ENCODE measurements at places on chromosomes 6 and 20.

DNA sequence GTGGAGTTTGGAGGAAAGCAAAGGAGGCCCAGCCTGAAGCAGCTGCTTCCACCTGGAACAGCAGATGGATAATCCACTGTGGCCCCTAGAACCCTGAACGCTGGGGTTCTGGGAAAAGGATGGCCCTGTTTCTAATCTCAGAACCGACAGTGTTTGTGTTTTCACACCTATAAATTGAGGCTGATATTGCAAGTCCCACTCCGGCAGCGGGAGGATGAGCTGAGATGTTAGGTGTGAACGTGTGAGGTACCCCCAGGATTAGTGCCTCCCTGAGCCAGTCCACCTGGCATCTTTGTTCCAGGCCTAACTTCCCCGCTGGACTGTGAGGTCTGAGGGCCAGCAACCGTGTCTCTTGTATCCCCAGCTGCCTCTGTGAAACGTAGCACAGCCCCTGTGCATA is 7.8 kb upstream of the CDH4 start:
- no peak for DNase-seq

DNA sequence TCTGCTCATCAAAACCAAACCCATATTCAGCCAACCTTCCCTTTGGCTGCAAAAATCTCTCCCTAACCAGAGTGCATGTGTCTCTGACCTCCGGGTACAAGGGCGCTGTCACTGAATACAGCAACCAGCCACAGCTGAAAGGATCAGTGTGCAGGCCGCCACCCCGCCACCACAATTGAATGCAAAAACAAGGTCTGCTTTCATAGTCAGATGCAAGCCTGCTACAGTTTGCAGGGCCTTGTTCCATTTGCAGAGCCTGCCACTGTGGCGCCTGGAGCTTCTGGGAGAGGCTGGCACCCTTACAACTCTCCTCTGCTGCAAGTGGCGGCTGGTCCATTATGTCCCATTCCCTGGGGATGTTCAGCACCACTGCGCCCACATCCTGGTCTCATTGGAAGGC is 23.5 kb downstream of the MDGA1 start:
- no peak for DNase-seq

DNA sequence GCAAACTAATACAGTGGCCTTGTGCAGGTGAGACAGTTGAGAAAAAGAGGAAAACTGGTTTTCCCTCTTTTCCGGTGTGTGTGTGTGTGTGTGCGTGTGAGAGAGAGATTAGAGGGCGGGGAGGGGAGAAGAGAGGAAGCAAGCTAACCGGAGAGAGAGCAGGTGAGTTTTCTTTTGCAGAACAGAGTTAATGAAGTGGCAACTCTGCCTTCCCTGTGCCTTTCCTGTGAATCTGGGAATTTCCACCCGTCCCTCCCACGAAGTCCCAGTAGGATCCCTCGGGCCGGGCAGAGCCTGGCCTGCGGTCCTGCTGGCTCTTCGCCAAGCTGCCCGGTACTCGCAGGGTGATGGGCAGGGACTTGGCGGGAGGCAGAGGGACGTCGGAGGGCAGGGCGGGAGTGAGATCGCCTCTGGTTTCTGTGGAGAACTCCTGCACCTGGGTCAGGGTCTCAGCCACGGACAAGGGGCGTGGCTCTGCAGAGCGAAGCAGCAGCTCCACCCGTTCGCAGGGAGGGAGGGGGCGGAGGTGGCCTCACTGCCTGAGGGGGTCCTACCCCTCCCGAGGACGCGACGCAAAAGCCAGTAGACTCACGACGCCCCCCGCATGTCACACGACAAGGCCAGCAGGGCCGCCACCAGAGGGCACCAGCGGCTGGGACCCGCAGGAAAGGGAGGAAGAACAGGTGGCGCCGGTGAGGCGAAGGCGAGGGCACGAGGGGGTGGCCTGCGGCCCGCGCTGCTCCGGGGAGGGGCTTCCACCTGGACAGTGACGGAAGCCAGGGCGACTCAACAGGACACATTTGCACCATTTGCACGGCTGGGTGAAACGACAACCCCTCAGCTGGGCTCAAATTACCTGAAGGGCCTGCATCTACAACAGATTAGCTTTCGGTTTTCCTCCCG is 51.2 kb upstream of the RNF182 start:
- peak; percentile 48 for DNase-seq

GRCh38 chr6:147441751-147442150 is 66.7 kb upstream of the SAMD5 start:
- DNase-seq, result no peak

DNA sequence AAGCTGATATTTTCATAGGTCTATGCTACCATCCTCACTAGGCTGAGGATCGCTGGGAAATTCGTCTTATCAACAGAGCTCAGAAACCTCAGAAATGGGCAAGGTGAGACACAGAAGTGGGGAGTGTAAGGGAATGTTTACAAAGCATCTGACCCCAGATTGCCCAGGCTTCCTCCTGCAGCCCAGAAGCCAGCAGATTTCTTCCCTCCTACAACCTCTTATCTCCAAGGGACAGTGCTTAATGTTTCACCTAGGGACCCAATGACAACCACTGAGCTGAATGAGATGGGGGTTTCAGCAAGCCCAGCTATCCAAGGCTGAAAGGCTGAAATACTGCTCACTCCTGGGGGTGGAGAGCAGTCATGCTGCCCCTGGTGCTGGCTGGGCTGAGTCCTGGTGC is 52.4 kb upstream of the TBC1D7 start:
- DNase-seq, result no peak

GRCh38 chr6:167350731-167351655 is 26.1 kb downstream of the TTLL2 start:
- DNase-seq, result peak; percentile 81

DNA sequence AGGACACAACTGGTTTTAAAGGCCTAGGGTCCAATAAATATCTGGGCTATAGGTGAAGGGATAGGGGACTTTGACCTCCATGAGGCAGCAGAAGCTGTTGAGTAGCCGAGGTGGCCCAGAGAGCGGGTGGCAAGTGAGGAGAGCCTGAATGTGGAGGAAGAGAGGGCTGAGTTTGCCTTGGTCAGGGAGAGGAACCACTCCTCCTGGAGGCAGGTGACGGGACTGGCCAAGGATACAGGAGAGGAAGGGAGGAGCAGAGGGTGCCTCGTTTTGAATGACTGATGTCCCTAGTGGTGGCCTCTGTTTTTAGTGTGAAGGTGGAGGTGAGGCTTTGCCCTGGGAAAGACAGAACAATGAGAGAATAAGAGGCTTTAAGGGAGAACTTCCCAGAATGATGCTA is 19.1 kb upstream of the AAR2 start:
- DNase-seq, result no peak

DNA sequence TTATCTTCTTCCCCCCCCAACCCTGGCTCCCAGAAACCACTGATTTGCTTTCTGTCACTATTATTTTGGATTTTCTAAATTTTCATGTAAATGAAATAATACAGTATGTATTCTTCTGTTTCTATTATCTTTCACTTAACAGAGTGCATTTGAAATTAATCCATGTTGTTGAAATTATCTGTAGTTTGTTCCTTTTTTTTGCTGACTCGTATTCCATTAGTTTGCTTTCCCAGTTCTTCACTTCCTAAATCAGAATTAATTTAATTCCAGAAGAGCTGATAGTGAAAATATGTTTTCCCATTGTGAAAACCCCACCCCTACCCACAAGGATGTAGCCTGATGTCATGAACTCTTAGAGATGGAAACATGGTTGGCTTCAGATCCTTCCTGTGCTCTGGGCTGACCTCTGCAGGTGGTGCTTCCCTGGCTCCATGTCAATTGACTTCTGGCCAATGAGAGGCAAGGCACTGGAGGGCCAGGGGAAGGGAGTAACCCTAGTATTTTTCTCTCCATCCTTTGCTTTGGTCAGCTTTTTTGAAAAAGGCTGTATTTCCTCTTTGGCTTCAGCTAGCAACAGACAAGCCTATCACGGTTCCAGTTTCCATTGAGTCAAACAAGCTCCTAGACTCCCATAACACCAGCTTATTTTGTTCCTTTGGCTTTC is 244.4 kb upstream of the HSF2 start:
- no peak for DNase-seq

- DNase-seq, result no peak
Observed at GRCh38 chr6:3610206-3610605, 141.3 kb downstream of the PXDC1 start.

DNA sequence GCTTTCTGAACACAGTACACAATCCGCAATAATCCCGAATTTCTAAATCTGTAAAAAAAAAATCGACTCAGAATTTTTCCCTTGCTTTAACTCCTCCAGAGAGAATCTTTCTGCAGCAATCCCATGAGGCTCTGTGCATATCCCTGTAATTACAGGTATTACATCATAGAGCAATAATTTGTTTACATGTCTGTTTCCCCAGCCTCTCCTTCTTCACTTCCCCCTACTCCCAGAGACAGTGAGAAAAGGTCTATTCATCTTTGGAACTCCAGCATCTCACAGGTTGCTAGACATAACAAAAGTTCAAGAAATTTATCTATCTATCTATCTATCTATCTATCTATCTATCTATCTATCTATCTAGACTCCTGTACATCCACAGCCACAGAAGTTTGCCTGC is 26.0 kb downstream of the KLHL31 start:
- no peak for DNase-seq

DNA sequence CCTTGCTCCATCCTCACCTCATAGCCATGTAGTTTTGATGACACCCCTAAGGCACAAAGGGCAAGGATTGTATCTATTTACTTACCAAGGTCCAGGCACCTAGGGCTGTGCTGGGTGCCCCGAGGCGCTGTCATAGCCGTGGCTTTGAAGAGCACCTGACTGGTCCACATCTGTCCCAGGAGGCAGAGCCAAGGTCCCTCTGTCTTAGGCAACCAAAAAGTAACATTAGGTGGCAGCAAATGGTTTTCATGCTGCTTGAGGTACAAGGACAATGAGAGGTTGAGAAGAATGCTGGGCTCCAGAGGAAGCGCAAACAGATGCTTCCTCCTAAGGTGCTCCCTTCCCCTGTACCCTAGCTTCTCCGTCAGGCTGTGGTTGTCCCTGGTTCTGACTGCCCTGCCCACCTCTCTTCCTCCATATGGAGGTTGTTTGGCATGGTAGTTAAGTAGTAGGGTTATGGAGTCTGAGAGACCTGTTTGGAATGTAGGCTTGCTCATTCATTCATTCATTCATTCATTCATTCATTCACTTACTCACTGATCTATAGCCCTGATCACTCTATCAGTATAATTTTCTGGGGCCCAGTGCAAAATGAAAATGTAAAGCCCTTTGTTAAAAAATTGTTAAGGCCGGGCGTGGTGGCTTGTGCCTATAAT is 3.0 kb upstream of the UQCC2 start:
- DNase-seq, result no peak

- DNase-seq, result no peak
Observed at GRCh38 chr6:37134036-37134395, 35.9 kb upstream of the PIM1 start.

- no peak for DNase-seq
Observed at GRCh38 chr20:59770270-59770669, 163.2 kb downstream of the SYCP2 start.

GRCh38 chr6:103820148-103820547 is 1039.6 kb downstream of the HACE1 start:
- no peak for DNase-seq

DNA sequence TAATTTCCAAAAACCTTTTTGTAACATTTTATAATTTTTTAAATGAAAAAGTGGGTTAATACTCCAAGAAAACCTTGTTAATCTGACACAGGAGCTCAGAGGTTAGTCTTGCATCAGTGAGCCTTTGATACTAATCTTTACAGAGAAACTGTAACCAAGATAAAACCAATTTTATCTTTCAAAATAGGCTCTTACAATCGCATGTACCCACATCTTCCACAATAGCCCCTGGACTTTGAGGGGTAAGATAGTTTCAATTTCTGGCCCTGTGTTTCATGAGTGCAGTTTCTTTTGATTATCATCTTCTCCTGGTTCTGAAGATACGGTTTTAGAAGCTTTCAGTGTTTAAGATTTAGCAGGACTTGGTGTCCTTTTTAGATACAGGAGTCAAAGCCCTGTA is 34.5 kb upstream of the MAS1L start:
- no peak for DNase-seq

GRCh38 chr20:14727485-14728150 is 390.2 kb upstream of the FLRT3 start:
- no peak for DNase-seq

DNA sequence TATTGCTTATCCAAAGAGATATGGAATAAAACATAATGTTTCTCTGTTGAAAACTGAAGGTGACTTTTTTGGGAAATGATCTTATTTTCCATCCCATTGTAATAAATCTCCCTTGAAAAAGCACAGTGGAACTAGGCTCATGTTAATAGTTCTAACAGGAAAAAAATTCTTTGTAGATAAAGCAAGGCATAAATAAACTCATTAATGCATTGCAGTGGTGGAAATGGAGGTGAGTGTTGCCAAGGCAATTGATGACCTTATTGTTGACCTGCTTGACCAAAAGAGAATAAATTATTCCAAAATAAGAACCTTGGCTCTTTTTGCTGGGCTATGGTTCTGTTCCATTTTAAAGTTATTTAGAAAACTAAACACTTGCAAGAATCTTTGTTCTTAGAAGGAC is 55.2 kb downstream of the TRMT11 start:
- no peak for DNase-seq

DNA sequence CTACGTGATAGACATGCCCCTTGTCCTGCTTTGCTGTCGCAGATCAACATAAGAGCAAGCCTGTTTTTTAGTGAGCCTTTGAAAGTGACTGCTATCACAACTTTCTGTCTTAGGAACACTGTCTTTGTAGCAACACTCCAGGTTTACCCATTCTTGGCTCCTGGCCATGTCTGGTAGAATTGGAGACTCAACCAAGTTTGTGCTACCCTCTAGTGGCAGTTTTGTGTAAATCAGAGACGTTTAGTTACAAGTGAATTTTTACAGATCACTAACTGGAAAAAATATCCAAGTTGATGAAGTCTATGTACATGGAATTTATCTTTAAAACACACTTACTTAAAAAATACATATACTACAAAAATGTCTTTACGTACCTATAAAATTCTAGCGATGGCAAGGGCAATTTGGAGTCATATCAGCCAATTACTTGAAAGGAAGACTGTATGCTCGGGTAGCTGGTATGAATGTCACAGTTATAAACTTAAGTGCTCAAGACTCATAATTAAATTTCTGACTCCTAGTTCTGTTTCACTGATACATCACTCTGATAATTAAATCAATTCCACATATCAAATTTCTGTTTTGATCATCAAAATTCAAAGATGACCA is 101.4 kb downstream of the ADGB start:
- no peak for DNase-seq

DNA sequence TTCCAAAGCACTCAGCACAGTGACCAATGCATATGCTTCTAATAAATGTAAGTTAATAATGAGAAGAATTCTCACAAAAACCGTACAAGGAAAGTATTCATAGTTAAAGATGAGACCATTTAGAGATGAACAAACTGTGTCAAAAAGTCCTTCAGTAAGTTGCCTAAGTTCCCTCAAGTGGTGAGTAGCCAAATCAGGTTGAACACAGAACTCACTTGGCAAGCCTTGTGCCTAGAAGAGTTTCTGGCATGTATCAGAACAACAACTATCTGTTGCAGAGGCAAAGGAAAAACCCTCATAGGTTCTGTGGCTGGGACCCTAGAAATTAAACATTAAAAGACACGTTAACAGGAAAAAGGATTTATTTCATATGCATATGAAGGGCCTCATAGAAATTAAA is 129.6 kb upstream of the DOK5 start:
- no peak for DNase-seq

GRCh38 chr20:6614836-6615235 is 152.7 kb upstream of the BMP2 start:
- no peak for DNase-seq

- no peak for DNase-seq
Observed at GRCh38 chr6:154123155-154123956, 84.3 kb downstream of the OPRM1 start.

- DNase-seq, result no peak
Observed at GRCh38 chr6:154239392-154239791, 117.2 kb downstream of the IPCEF1 start.

GRCh38 chr20:10336959-10337729 is 96.9 kb downstream of the MKKS start:
- DNase-seq, result no peak
